Ovary (tissue), 10 donors: ENCODE measurements at places on chromosomes 7 and 10. TPM values are rescaled to one million over a fixed set of nuclear protein-coding genes. Genes with fewer than 3 reads are reported as not detected.

- no peaks in the 10 kb centered on the region for H3K36me3 ChIP-seq
- H3K4me3 ChIP-seq = no peak overlapping the region
- no peaks in the 10 kb centered on the region for H3K27me3 ChIP-seq
- DNase-seq = no peak
Measured at GRCh38 chr7:13904689-13905088, 84.8 kb downstream of the ETV1 start.

DNA sequence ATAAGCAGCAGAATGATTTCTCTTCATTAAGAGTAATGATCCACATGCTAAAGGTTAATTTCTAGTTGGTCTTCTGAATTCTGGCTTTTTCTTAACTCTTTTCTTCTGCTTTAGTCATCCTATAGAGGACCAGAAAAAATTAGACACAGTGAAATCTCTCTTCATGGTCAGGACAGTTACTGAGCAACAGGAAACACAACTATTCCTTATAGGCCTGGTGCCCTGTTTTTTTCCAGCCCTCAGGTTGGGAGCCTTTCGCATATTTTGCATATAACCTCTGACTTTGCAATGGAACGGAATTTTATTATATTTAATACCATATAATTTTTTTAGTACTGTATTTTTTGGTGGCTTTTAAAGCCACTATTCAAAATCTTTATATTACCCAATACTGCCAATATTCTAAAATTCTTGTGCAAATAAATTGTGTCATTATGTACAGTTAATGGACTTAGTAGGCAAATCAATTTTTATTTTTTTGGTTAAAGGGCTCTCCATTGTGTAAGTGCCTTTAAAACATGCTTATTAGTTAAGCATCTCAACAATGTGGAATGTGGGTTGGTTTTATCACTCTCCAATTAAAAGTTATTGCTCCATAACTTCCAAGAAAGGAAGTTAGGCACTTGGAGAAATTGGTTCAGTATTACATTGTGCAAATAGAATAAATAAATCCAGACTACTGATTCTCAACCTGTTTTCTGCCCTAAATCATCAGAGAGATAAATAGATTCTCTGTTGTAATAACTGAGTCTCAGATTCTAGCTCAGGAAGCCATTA, 22.5 kb downstream of the ARL4A start:
- no peaks in the 10 kb centered on the region for H3K27me3 ChIP-seq
- no peak for DNase-seq
- no peak overlapping the region for H3K27ac ChIP-seq

DNA sequence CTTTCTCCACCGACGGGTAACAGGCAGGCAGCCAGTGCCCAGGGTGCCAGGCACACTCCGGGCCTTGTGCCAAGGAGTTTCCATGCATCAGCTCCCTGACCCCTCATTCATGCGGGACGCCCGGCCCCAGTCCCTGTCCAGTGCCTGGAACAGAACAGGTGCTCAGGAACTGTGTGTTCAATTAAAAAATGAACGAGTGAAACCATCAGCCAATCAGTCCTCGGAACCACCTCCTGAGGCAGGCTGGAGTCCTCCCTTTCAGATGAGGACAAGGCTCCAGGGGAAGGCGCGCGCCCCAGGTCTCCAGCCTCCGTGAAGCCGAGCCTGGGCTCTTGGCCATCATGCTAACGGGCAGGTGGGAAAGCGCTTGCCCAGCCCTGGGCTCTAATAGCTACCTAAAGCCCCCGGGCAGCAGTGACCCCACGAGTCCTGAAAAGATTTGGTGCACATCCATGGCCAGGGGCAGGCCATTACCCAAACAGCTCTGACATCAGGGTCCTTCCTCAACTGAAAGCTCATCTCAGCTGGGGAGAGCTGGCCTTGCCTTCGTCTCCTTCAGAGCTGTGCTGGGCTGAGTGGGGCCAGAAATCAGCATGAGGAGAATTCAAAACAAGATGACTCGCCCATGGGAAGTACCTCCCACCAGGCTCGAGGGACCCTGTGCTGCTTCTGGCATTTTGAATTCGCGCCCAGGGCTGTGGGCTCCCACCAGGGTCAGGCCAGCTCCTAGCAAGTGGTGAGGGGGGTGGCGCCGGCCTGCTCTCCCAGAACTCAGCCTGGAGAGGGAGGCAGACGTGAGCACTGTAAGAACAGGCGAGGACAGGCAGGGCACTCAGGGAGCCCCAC, 200.5 kb downstream of the MAD1L1 start:
- peaks cover 9% of the 10 kb centered on the region for H3K4me1 ChIP-seq
- H3K4me3 ChIP-seq = no peak overlapping the region
- no peaks in the 10 kb centered on the region for H3K36me3 ChIP-seq
- no peak overlapping the region for H3K27ac ChIP-seq
- DNase-seq = peak; percentile 21

GRCh38 chr7:115496006-115496405, 534.6 kb downstream of the TFEC start:
- no peak overlapping the region for H3K4me3 ChIP-seq
- no peaks in the 10 kb centered on the region for H3K27me3 ChIP-seq
- H3K36me3 ChIP-seq = no peaks in the 10 kb centered on the region
- H3K4me1 ChIP-seq = no peaks in the 10 kb centered on the region

DNA sequence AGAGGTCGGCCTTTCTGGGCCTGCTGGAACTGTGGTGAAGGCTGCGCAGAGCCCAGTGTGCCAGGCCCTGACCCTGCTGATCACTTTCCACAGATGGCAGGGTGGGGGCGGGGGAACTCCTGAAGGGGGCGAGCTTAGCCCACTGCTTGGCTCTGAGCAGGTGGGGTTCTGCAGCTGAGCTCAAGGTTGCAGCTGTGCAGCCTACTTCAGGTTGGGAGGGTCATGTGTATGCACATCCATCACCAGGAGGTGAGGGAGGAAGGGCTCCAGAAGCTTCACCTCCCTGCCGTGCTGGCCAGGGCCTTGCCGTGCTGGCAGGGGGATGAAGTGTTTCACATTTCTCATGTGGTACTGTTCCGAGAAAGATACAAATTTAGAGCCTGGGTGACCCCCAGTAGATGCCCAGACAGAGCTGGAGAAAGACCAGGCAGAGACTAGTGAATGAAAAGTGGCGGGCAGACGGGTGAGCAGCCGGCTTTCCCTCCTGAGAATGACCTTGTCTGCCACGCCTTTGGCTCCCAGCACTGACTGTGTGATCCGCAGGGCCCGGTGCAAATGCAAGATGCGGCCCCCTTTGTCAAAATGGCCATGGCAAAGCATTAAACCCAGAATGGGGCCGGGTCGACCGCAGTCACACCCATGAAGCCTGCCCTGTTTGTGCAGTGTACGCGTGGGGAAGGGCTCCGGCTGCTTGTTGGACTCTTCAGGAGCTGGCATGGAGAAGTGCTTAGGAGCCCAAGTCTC, 25.2 kb downstream of the FAM241B start:
- no peak overlapping the region for H3K4me3 ChIP-seq
- H3K27ac ChIP-seq = no peak overlapping the region
- H3K4me1 ChIP-seq = no peaks in the 10 kb centered on the region
- DNase-seq = no peak
- no peaks in the 10 kb centered on the region for H3K36me3 ChIP-seq

- no peaks in the 10 kb centered on the region for H3K27me3 ChIP-seq
- no peak overlapping the region for H3K27ac ChIP-seq
- H3K36me3 ChIP-seq = no peaks in the 10 kb centered on the region
Measured at GRCh38 chr10:112349521-112350085, 24.3 kb upstream of the ACSL5 start.

- DNase-seq = peak; percentile 83
- H3K36me3 ChIP-seq = no peaks in the 10 kb centered on the region
- no peaks in the 10 kb centered on the region for H3K27me3 ChIP-seq
Measured at GRCh38 chr10:75431180-75432111, at the start of gene LRMDA. Gene LRMDA (plus strand): TSS chr10:75431624.

- H3K27ac ChIP-seq = no peak overlapping the region
- peak; percentile 62 for DNase-seq
- peaks cover 7% of the 10 kb centered on the region for H3K4me1 ChIP-seq
- H3K4me3 ChIP-seq = no peak overlapping the region
- H3K27me3 ChIP-seq = no peaks in the 10 kb centered on the region
- no peaks in the 10 kb centered on the region for H3K36me3 ChIP-seq
Measured at GRCh38 chr10:59830601-59831259, 75.6 kb downstream of the CCDC6 start.

DNA sequence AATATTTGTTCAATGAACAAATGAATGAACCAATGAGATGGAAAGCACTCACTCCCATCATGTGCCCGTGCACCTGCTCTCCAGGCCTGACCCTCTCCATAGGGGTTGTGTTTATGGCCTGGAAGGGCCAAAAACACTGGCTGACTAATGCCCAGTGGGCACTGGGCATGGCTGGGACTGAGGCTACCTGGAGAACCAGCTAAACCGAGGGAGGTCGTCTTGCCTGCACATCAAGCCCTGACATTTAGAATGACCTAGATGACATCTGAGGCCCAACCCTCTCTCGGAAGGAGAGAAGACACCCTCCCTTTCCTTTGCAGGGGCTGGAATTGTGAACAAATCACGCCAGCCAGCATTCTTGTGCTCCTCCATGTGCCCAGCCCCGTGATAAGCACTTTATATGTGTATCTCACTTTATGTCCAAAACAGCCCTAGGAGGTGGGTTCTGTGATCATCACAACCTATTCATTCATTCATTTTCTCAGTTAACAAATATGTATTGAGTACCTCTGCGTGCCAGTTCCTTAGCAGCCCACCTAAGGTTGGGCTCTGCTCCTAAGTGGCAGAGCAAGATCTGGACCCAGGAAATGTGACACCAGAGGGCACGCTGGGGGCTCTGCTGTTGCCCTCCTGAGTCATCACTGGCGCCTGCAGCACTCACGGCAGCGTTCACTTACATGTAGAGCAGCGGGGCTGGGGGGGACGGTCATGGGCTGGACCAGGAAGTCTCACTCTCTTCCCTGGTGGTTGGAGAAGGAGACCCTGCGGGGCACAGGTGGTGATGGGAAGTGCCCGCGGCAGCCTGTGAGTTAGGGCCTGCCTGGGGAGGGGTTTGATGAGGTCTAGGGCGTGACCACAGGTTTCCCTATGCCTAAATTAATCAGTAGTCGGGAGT, 52.0 kb downstream of the TSPAN15 start:
- no peak for DNase-seq
- no peaks in the 10 kb centered on the region for H3K27me3 ChIP-seq
- H3K27ac ChIP-seq = no peak overlapping the region

GRCh38 chr10:122632576-122632975, 67.1 kb downstream of the C10orf120 start:
- no peaks in the 10 kb centered on the region for H3K27me3 ChIP-seq
- H3K36me3 ChIP-seq = no peaks in the 10 kb centered on the region
- peaks cover 4% of the 10 kb centered on the region for H3K4me1 ChIP-seq
- H3K27ac ChIP-seq = no peak overlapping the region

DNA sequence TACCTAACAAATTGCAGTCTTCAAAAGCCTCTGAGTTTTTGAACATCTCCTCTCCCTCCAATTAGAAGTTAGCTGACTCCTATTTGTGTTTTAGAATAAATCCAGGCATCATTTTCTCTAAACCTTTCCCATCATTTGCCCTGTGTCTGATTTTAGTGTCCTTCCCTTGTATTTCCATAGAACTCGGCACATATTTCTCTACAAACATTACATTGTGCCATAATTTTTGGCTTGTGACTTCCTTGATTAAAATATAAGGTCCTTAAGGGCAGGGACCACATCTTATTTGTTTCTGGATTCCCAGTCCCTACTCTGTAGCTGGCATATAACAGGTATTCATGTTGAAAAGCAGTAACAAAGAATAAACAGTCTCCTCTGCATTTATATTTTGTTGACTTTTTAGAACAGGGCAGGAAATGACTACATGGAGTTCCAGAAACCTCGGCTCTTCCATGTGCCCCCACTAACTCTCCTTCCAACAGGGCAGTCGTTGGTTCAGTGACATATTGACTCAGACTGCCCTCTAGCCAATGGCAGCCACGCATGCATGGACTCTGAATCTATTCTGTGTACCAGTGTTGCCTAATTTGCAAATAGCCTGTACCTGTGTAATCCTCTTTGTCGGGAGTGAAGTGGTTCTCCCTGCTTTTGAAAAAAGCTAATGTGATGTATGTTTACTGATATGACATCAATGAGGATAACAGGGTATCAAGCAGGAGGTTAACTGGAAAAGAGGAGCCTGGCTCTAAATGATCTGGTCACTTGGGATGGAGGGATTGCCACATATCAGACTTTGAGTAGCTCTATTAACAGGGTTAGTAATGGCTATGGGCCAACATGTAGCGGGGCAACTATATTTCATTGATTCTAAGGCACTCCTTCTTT, 19.8 kb upstream of the CPN1 start:
- H3K36me3 ChIP-seq = no peaks in the 10 kb centered on the region
- H3K4me1 ChIP-seq = no peaks in the 10 kb centered on the region
- no peaks in the 10 kb centered on the region for H3K27me3 ChIP-seq
- DNase-seq = no peak

DNA sequence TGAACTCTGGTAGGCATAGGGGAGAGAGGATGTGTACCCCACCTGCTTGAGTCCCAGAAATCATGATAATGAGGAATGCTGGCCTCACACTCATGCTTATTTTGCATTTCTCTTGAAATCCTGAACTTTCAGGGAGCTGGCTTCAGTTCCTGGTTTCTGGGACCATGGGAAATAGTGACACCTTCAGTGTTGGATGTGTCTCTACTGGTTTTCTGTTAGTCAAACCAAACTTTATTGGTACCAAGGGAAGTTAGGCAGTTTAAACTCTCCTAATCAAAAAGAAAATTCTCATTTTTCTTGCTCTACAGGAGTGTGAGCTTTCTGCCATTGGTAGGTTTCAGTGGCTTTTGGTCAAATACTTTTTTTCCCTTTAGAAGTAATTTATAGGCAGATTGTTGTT, 11.8 kb upstream of the PCGF5 start:
- no peaks in the 10 kb centered on the region for H3K36me3 ChIP-seq
- peaks cover 3% of the 10 kb centered on the region for H3K4me1 ChIP-seq
- no peak for DNase-seq

- H3K4me3 ChIP-seq = no peak overlapping the region
- DNase-seq = no peak
Measured at GRCh38 chr10:7185367-7185690, 225.5 kb downstream of the SFMBT2 start.

- no peak overlapping the region for H3K4me3 ChIP-seq
Measured at GRCh38 chr7:117113871-117114270, 160.6 kb downstream of the ST7 start.

HOXA2 gene
- not detected for total RNA-seq

ELN gene
- total RNA-seq = 49.5 TPM

JAZF1 gene
- total RNA-seq = 10.4 TPM

PNLIP gene
- total RNA-seq = 7.0 TPM

UPK3BL2 gene
- total RNA-seq = 12.2 TPM

SORBS1 gene
- 10.7 TPM for total RNA-seq

NKX1-2 gene
- total RNA-seq = not detected

PRKAG2 gene
- total RNA-seq = 22.6 TPM
